ENCODE measurements at places on chromosomes 3 and 15.

GRCh38 chr15:73141216-73141900 is 89.1 kb downstream of the NEO1 start:
- no peak for DNase-seq

- peak; percentile 28 for DNase-seq
These were observed 50.4 kb upstream of the ADCY5 start for GRCh38 chr3:123499322-123499721.

DNA sequence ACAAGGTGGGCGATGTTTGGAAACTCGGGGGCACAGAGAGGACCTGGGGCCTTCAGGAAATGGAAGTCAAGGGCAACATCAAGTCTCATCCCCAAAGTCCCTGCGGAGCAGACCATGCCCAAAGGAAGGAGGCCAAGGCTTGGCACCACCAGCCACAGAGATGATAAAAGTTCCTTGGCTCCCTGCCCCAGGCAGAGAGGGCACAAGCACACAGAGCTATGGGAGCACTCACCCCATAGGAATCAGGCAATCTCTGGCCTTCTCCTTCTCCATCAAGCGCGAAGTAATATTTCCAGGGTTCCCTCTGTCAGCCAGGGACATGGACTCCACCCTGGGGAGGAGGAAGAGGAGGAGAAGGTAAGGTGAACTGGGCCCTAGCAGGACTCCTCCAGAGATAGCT is 7.9 kb downstream of the ACAA1 start:
- DNase-seq: no peak

DNA sequence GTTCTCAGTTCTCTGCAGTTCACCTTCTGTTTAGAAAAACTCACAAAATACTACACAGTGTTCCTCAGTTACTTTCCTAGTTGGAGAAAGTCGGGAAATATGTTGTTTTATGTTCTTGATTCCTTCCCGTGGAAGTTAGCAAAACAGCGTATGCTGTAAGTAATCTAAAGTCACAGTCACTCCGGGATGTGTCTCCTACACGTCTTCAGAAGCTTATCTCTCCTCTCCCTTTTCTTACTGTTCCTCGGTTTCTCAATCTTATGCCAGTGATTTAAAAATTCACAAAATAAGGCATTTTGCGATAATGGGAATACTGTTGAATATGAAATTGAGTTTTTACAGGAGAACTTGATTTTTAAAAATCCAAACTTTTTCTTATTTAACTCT is 1.7 kb downstream of the HEG1 start:
- no peak for DNase-seq

DNA sequence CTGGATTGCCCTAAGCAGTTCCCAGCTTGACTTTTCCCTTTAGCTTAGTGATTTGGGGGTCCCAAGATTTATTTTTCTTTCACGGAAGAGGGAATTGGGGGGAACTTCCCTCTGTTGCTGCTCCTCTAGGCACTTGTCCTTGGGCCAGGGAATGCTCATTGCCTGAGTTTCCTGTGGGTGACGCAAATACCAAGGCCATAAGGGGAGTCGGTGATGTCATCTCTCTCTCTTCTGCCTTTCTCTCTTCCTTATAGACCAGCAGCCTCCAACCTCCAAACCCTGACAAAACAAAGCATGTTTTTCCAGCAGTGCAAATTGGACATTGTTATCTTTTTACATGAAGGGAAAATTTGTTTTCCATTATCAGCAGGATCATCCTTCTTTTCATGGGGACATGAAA is 120.2 kb downstream of the ITPR1 start:
- DNase-seq: no peak

DNA sequence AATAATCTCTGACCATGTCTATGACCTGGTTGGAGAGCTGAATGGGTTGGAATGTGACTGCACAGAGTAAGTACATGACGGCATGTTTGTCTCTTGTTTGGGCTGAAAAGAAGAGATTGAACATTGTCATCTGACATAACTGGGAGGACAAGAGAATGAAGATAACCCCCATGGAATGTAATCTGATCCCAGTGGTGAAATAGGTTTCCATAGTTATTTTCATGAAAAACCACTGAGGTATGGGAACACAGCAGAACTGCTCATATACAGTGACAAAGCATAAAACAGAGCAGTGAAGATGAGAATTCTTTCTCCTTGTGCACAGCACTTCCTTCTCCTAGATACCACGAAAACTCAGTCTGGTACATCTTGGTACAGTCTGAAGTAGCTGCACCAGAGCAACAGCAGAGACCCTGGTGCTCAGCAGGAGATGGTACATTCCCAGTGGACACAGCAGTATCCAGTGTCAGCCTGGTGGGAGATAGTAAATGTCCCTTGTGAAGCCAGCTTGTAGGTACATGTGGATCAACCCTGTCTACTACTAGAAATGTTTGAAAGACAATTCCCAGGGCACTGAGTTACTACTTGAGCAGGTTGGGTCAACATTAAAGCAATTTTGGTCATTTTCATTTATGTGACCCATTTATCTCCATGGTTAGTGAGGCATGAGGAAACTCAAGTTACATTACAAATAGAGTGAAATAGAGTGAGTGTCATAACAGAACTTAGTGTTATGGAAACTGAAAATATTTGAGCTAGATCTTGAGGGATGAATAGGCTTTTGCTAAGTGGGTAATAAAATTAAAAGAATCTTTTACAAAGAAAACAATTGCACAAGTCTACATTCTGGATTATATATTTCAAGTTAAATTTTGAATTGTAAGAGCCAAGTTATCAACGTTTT is 178.3 kb downstream of the SUCNR1 start:
- peak; percentile 48 for DNase-seq

- no peak for DNase-seq
These were observed 101.0 kb downstream of the DNASE1L3 start for GRCh38 chr3:58109752-58110151.

DNA sequence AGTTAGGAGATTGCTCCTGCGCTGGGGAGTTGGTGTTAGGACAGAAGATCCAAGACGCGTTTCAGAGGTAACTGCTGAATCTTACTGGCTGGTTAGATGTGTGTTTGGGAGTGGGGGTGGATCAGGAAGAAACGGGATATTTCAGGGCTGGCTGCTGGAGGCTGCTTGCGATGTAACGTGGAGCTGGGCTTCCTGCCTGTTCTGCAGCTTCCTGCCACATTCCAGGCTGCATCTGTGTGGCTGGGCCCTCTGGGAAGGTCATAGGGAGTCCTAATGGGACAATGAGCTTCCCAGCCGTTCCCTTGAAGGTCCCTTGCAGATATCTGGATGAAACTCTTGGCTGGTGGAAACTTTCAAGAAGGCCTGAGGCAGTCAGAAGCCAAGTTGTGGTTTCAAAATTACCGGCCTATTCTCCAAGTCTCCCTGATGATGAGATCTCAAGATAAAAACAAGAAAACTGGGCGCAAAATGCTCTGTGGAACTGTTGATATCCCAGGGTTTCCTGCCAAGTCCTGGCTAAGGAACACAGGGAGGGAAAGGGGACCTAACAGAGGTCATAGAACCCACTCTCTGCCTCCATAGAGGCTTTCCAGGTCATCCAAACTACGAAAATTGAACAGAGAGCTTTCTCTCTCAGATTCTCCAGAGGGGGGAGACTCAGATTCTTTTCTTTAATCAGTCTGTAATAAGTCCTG is 67.0 kb downstream of the NOX5 start:
- DNase-seq: no peak

GRCh38 chr15:79007066-79007465 is 62.2 kb upstream of the CTSH start:
- no peak for DNase-seq

GRCh38 chr15:100661156-100661555 is 58.8 kb downstream of the ASB7 start:
- no peak for DNase-seq

DNA sequence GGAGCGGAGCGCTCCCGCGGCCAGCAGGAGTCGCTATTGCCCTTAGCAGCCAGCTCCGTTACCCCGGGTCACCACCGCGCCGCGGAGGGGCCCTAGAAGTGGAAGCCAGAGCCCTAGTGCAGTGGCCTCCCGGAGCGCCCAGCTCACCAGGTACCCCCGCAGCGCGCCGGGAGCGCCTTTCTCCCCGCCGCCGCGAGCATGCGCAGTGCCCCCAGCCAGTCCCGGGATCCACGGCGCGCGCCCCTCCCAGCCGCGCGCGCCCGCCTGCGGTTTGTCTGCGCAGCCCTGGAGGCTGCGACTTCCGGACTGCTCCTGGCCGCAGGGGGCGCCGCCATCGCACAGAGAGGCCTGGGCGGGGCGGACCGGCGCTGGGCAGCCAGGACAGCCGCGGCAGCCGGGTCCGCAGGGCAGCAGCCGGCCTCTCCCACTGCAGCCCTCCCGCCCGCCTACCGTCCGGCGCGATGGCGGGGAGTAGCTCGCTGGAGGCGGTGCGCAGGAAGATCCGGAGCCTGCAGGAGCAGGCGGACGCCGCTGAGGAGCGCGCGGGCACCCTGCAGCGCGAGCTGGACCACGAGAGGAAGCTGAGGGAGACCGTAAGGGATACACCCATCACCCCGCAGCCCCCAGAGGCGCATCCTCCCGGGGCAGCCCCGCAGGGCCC is 5.7 kb downstream of the TPM1 start:
- DNase-seq: peak; percentile 83

DNA sequence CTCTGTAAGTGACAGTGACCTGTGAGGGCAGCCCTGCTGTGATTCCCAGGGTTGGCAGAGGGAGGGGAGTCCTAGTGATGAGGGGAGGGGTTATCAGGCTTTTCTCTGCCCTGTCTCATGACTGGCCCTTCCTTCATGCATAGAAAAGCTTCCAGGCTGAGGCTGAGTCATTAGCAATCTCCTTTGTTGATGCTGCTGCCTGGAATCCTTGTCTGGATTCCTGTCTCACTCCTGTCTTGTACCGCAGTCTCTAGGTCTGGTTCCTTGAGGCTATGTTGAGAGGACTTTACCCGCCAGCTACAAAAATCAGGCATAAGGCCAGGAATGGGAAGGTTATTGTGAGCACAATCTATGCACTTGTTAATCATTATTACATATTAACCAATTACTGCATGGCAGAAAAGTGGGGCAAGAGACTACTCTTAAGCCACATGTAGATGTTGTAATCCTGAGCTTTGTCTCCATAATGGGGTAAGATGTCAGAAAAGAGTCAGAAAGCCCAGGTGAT is 7.2 kb downstream of the KLHL6 start:
- peak; percentile 10 for DNase-seq

- DNase-seq: no peak
These were observed 122.6 kb downstream of the FBN1 start for GRCh38 chr15:48522911-48523310.

GRCh38 chr3:190825386-190826016 is 37.0 kb downstream of the GMNC start:
- no peak for DNase-seq

DNA sequence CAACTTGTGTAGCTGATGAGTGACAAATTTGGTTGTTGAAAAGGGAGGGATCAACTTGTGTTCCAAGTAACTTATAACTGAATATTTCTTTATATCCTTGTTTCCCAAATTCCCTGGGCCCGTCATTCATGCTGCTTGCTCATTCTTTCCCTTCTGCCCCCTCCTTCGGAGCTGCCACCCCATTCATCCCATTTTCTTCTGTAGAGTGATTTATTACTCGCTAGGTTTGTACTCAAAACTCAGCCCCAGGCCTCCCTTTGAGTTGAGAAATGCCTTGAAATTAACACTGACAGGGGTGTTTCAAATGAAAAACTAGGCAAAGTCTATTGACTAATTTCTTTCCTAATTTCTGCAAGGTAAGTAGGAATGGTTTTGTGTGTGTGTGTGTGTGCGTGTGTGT is 277.4 kb upstream of the SLCO3A1 start:
- DNase-seq: no peak

DNA sequence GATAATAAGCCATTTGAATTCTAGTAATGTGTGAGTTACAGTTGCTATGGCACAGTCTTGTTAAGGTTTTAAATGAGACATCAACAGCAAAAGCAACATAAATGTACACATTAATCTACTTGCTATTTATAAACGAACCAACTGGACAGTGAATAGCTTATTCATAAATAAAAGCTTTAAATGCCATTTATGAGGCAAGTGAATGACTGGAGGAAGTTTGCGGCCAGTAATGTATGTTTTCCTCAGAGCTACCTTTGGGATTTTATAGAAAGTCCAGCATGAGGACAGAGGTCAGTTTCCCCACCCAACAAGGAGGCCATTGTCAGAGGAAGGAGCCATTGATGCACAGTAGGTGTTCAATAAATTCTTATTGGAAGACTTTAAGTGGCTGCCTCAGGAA is 48.0 kb upstream of the PXYLP1 start:
- DNase-seq: no peak

DNA sequence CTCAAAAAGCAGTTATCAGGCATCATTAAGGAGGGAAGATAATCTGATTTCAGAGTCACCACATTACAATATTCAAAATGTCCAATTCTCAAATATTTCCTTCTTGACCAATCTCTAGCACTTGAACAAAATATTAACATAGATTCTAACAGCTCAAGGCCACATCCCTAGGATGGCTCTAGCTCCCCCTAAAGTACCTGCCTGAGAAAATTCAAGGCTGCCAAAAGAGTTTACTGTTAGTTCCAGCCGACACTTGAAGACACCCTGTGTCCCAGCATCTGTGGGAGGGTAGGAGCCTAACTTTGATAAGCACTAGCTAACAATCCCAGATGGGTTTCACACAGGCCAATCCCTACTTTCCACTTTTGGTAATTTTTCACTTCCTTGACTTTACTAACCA is 10.4 kb downstream of the NSMCE3 start:
- no peak for DNase-seq

GRCh38 chr3:130933801-130934345 is 40.0 kb downstream of the ATP2C1 start:
- DNase-seq: no peak

DNA sequence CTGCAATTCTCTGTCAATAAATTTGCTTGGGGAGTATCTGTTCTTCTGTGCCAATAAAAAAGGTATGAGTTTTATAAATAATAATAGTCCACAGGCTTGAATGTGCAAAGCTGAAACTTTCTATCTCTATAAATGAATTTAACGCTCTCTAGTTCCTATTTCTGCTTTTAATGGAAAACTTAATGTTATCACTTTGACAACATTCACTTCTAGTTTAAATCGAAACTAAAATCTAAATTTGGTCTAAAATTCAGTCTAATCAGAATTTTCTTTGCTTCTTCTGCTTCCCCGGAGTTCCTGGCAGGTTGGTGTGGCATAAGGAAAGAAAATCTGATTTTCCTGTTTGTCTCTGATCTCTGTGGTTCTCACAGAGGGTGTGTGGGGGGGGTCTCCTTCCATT is 450.1 kb upstream of the TBL1XR1 start:
- no peak for DNase-seq

GRCh38 chr15:23536659-23537058 is 28.8 kb upstream of the MKRN3 start:
- DNase-seq: no peak

- DNase-seq: no peak
These were observed 392.4 kb upstream of the ALCAM start for GRCh38 chr3:104974316-104974715.

GRCh38 chr3:195715134-195715533 is 5.6 kb upstream of the MUC20 start:
- no peak for DNase-seq

DNA sequence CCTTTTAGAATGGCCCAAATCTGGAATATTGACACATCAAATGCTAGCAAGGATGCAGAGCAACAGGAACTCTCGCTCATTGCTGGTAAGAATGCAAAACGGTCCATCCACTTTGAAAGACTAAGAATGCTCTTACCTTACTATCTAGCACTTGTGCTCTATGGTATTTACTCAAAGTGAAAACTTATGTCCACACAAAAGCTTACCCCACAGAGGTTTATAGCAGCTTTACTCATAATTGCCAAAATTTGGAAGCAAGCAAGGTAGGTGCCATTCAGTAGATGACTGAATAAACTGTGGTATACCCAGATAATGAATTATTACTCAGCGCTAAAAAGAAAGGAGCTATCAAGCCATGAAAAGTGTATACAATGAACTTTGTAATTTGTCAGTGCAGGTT is 96.4 kb downstream of the CTNNB1 start:
- DNase-seq: no peak

- DNase-seq: no peak
These were observed 15.8 kb upstream of the KBTBD12 start for GRCh38 chr3:127899200-127899599.

All from GM04504 (cell line).